Spinal cord (tissue), 10 donors: ENCODE measurements at places on chromosomes 4 and X.

GRCh38 chr4:2159931-2160330 lies 82.0 kb downstream of the HAUS3 start:
- H3K4me1 ChIP-seq = no peaks in the 10 kb centered on the region
- no peak overlapping the region for H3K27ac ChIP-seq
- no peak overlapping the region for H3K4me3 ChIP-seq

DNA sequence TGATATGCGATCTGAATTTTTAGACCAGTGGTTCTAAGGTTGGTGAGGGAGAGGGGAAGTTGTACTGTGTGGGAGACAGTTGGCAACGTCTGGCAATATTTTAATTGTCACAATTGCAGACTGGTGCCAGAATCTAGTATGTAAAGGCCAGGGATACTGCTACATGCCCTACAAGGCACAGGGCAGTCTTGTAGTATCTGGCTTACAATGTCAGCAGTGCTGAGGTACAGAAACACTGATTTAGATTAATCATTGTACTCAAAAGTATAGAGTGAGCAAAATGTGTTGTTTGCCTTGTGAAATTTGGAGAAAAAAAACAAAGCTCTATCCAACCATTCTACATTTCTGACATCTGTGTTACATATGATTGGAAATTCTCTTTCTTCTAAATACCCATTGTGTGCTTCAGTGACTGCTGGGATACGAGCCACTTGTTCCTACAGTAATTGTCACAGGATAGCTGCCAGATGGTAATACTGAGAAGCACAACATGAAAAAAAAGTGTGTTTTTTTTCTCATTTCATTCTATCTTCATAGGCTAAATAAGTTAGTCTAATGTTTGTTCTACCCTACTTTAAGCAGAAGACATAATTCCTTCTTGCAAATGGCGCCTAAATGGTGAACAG lies 526.7 kb upstream of the AGA start:
- no peak overlapping the region for H3K27ac ChIP-seq
- H3K36me3 ChIP-seq = no peaks in the 10 kb centered on the region
- no peak overlapping the region for H3K4me3 ChIP-seq
- no peaks in the 10 kb centered on the region for H3K27me3 ChIP-seq
- DNase-seq = peak; percentile 74
- no peaks in the 10 kb centered on the region for H3K4me1 ChIP-seq

- no peak overlapping the region for H3K4me3 ChIP-seq
- H3K27ac ChIP-seq = no peak overlapping the region
- H3K36me3 ChIP-seq = no peaks in the 10 kb centered on the region
These were observed 97.4 kb downstream of the PJA1 start for GRCh38 chrX:69067841-69068240.

DNA sequence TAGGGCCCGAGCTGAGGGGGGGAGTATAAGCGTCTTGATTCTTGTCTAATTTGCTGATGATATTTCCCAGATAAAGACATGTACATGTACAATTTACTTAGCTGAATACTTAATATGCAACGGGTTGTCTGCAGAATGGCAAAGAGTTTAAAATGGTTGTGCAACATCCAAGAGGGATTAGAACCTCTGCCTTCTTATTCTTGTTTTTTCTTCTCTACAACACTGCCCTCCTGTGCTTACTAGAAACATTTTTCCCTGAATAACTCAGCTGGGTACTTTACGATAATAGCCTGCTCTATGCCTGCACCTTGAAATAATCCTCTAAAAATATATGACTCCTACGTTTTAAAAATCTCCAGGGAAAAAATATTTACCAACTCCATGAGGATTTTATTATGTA lies 41.8 kb downstream of the INTS12 start:
- H3K4me1 ChIP-seq = no peaks in the 10 kb centered on the region
- H3K27me3 ChIP-seq = no peaks in the 10 kb centered on the region
- no peak overlapping the region for H3K27ac ChIP-seq
- H3K4me3 ChIP-seq = no peak overlapping the region
- DNase-seq = no peak
- no peaks in the 10 kb centered on the region for H3K36me3 ChIP-seq

DNA sequence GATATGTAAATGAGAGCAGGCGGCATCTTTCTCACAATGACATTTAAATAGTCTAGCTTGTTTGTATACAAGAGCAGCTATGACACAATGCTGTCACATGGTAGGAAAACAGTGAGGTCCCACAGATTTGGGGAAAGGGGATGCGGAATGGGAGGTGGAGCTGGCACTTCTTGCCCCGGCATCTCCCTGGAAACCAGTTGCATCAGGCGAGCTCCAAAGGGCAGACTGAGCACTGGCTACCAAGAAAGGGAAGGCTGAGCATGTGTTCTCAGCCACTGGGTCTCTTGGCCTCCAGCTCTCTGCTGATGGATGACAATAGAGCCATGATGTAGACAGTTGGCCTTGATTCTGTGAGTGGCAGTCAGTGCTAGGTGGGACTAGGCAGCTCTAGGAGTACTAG lies 109.0 kb downstream of the UCHL1 start:
- H3K36me3 ChIP-seq = no peaks in the 10 kb centered on the region
- DNase-seq = no peak
- no peak overlapping the region for H3K4me3 ChIP-seq
- H3K27me3 ChIP-seq = peaks cover 4% of the 10 kb centered on the region
- H3K4me1 ChIP-seq = peaks cover 23% of the 10 kb centered on the region
- H3K27ac ChIP-seq = peak overlapping the region; percentile 25

DNA sequence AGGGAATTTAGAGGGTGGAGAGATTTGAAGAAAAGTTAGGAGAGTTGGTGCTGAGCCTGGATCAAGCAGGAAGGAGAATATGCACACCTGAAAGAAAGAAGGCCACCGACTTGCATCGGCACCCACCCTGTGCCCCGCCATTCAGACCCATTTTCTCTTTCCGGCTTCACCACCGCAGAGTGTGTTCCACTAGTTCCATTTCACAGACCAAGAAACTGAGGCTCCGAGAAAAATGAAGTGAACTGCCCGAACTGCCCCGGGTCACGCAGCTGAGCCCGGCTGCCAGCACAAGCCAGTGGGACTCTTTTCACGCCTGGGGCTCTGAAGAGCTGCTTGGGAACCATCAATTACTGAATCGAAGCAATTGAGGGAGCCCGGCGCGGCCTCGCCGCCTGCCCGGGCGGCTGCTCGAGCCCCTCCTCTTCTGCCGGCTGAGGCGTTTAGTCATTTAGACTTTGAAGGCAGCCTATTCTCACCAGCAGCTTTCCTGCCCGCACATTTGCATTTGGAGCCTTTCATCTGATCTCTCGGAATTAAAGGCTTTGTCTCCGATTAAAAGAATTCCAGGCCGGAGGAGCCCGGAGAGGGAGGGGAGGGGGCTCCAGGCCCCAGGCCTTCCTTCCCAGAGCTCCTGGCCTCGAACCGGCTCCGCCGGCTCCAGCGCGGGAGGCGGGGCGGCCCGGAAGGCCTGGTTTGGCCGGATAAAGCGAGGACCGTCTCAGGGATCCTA lies 140.2 kb upstream of the PJA1 start:
- peaks cover 12% of the 10 kb centered on the region for H3K27me3 ChIP-seq
- H3K4me3 ChIP-seq = no peak overlapping the region
- no peak overlapping the region for H3K27ac ChIP-seq
